Activated CD8-positive, alpha-beta T cell treated with anti-CD3 and anti-CD28 coated beads, Interleukin-2, amount 10 ng/mL, durations not matched to agents 7 days and 5 days (primary cell): ENCODE measurements at places on chromosomes 2 and 18.

- no peak overlapping the region for H3K27ac ChIP-seq
- H3K36me3 ChIP-seq = no peaks in the 10 kb centered on the region
- peaks cover 7% of the 10 kb centered on the region for H3K4me1 ChIP-seq
- H3K27me3 ChIP-seq = peaks cover 52% of the 10 kb centered on the region
Observed at GRCh38 chr2:102622646-102623045, 3.3 kb downstream of the SLC9A2 start.

DNA sequence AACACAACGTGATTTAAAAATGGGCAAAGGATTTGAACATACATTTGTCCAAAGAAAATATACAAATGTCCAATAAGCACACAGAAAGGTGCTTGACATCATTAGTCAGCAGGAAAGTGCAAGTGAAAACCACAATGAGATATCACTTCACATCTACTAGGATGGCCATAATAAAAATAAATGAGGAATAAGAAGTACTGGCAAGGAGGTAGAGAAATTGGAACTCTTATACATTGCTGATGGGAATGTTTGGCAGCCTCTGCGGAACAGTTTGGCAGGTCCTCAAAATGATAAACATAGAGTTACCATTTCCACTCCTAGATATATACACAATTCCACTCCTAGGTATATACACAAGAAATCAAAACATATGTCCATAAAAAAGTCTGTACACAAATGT lies 51.0 kb upstream of the PGAP1 start:
- H3K27me3 ChIP-seq = no peaks in the 10 kb centered on the region
- DNase-seq = no peak
- peaks cover 12% of the 10 kb centered on the region for H3K36me3 ChIP-seq
- no peak overlapping the region for H3K4me3 ChIP-seq
- no peaks in the 10 kb centered on the region for H3K4me1 ChIP-seq
- H3K27ac ChIP-seq = no peak overlapping the region

DNA sequence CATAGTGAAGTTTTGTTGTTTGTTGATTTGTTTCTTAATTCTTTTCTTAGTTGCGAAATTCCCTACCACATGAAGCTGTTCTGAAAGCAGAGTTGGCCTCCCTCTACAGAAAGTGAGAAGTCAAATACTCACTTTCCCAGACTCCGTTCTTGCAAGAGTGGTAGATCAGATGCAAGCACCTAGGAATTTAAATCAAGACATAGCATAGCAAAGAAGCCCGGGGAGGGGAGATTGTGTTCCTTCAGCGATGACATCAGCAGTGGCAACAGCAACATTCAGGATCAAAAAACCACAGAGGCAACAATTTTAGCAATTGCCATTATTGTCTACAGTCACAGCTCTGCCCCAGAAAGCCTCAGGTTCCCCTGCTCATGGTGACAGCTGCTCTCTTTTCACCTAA lies 580.0 kb downstream of the RNF144A start:
- no peak overlapping the region for H3K27ac ChIP-seq
- peaks cover 15% of the 10 kb centered on the region for H3K36me3 ChIP-seq
- H3K4me1 ChIP-seq = peaks cover 33% of the 10 kb centered on the region
- no peak overlapping the region for H3K4me3 ChIP-seq
- DNase-seq = no peak
- no peaks in the 10 kb centered on the region for H3K27me3 ChIP-seq

DNA sequence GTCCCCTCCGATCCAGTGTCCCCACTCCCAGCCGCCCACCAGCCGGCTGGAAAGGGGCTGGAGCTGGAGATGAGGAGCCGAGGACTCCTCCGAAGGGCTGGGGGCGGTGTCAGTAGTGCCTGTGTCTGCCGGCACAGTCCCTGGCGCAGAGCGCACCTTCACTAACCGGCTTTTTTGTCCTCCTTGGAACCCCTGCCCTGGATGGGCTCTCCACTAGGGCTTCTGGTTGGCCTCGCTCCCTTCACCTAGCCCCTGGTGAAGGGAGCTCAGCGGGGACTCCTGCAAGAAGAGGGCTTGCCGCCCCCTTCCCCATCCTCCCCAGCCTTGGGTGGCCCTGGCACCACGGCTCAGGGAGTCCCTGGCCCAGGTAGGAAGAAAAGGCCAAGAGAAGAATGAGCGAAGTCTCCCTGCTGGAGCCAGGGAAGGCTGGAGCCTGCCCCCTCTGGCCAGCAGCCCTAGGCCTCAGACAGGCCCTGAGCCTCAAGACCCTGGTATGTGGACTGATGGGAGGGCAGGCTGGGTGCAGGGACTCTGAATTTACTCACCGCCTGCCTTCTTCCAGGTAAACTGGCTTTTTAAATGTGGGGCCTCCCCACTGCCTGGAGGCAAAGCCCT lies 570 bp upstream of the ECEL1 start:
- no peak overlapping the region for H3K27ac ChIP-seq
- H3K27me3 ChIP-seq = peaks cover 49% of the 10 kb centered on the region
- no peak overlapping the region for H3K4me3 ChIP-seq
- H3K36me3 ChIP-seq = no peaks in the 10 kb centered on the region
- no peak for DNase-seq
- peaks cover 5% of the 10 kb centered on the region for H3K4me1 ChIP-seq

DNA sequence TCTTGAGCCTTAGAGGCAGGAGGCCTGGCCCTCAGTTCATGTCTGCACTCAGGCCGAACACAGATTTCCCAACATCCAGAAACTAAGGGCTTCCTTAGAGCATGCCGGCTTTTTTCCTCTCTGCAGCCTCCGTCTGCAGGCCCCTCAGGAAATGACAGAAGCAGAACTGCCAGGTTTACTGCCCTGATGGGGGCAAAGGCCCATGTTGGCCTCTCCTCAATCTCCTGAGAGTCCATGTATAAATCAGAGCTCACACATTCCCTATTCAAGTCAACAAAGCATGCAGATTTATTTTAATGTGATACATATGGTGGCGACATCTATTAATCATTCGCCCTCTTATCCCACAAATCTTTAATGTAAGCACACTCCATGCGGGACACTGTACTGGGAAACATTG lies 475.6 kb upstream of the HS6ST1 start:
- H3K36me3 ChIP-seq = no peaks in the 10 kb centered on the region
- no peak overlapping the region for H3K4me3 ChIP-seq
- no peaks in the 10 kb centered on the region for H3K27me3 ChIP-seq
- no peak overlapping the region for H3K27ac ChIP-seq

GRCh38 chr2:70356941-70357683 lies 55.2 kb upstream of the FAM136A start:
- no peaks in the 10 kb centered on the region for H3K4me1 ChIP-seq
- H3K36me3 ChIP-seq = no peaks in the 10 kb centered on the region
- no peak for DNase-seq
- no peak overlapping the region for H3K4me3 ChIP-seq

DNA sequence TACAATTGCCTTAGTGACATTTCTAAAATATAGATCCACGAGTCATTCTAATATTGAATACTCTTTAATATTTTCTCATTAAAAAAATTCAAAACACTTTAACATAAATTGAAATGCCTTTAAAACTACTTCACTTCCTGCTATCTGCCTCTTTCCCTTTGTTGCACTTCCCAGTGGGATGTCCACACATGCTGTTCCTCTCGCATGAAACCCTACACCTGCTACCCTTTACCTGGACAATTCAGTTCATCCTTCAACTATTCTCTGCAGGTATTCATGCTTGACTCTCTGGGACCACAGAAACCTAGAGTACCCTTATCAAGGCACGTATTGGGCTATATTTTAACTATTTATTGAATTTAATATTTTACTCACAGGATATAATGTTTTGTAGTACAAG lies 373.3 kb upstream of the GALNT5 start:
- H3K27ac ChIP-seq = no peak overlapping the region
- no peaks in the 10 kb centered on the region for H3K4me1 ChIP-seq
- H3K4me3 ChIP-seq = no peak overlapping the region
- no peaks in the 10 kb centered on the region for H3K36me3 ChIP-seq

DNA sequence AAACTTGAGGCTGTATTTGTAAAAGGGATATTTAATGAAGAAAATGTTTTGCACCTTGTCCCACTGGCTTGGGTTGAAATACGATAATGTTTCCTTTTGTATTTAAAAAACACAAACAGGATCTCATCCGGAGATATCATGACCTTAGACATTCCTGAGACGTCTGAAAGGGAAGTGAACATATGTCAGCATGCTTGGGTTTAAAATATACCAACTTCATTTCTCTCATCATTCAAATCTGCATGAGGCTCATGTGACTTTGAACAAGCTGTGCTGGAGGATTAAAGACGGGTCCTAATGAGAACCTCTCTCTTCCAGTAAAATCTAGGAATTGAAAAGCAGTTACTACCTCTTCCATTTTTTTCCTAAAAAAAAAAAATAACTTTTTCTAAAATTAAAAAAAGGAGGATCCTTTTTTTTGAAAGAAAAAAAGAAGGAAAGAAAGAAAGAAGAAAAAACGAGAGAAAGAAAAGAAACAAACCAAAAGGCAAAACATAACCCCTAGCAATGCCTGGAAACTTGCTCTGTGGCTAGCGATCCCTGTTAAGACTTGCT lies 106.8 kb upstream of the ZFP36L2 start:
- H3K27me3 ChIP-seq = no peaks in the 10 kb centered on the region
- H3K36me3 ChIP-seq = peaks cover 4% of the 10 kb centered on the region
- no peak overlapping the region for H3K4me3 ChIP-seq
- peaks cover 5% of the 10 kb centered on the region for H3K4me1 ChIP-seq

- no peak overlapping the region for H3K4me3 ChIP-seq
- peak overlapping the region; percentile 23 for H3K27ac ChIP-seq
- H3K4me1 ChIP-seq = peaks cover 16% of the 10 kb centered on the region
- H3K27me3 ChIP-seq = peaks cover 3% of the 10 kb centered on the region
- peak; percentile 40 for DNase-seq
- no peaks in the 10 kb centered on the region for H3K36me3 ChIP-seq
Observed at GRCh38 chr2:10278029-10278762, 24.5 kb upstream of the HPCAL1 start.

DNA sequence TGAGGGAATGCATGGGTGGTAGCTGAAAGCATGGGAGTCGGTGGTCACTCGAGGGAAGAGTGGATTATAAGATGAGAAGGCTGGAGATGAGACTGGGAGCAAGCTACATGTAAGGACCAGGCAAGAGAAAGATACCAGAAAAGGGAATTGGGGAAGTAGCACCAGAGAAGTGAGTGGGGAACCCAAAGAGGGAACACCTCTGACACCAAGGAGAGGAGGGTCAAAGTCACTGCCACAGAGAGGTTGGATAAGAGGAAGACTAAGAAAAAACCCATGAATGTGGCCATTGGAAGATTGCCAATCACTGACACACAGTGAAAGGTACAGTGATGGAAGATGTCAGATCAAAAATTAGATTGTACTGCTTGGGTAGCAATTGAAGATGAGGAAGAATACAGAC lies 473.9 kb downstream of the BCL11A start:
- no peaks in the 10 kb centered on the region for H3K4me1 ChIP-seq
- no peak overlapping the region for H3K4me3 ChIP-seq
- DNase-seq = no peak
- no peaks in the 10 kb centered on the region for H3K27me3 ChIP-seq
- no peaks in the 10 kb centered on the region for H3K36me3 ChIP-seq

DNA sequence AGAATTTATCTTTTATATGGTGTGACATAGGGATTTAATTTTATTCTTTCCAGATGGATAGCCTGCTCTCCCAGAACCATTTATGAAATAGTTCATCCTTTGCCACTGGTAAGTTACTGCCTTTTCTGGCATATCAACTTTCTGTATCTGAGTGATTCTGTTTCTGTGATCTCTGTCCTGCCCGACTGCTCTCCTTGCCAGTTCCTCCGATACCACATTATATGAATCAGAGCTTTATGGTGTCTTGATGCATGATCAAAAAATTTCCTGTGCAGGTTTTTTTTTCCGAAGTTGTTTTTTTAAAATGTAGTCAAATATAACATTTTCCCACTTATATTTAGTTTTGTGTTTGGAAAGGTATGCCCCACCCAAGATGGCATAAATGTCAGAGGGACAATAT lies 242.5 kb downstream of the CYP26B1 start:
- H3K27ac ChIP-seq = no peak overlapping the region
- no peaks in the 10 kb centered on the region for H3K36me3 ChIP-seq
- no peaks in the 10 kb centered on the region for H3K27me3 ChIP-seq
- H3K4me3 ChIP-seq = no peak overlapping the region
- DNase-seq = no peak
- no peaks in the 10 kb centered on the region for H3K4me1 ChIP-seq

DNA sequence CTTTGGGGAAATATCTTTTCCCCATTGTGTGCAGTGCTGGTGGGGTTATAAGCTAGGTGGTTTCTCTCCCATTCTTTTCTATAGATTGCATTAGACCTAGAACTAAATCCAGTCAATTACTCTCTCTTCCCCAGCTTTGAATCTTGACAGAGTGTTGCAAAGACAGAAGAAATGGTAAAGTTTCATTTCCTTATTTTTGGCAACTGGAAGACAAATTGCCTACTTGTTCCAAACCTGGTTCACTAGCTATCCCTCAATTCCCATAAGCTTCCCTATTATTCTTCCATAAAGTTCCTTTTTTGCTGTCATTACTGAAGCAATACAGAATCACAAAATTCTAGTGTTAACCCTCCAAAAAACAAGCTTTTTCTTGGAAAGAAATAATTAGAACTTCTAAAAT lies 94.0 kb upstream of the ITGA4 start:
- H3K36me3 ChIP-seq = peaks cover 10% of the 10 kb centered on the region
- H3K27ac ChIP-seq = no peak overlapping the region
- DNase-seq = no peak
- no peaks in the 10 kb centered on the region for H3K27me3 ChIP-seq
- peaks cover 5% of the 10 kb centered on the region for H3K4me1 ChIP-seq
- H3K4me3 ChIP-seq = no peak overlapping the region

GRCh38 chr2:239256350-239256743 lies 144.5 kb downstream of the HDAC4 start:
- H3K4me3 ChIP-seq = no peak overlapping the region
- no peaks in the 10 kb centered on the region for H3K27me3 ChIP-seq
- H3K4me1 ChIP-seq = peaks cover 85% of the 10 kb centered on the region
- H3K36me3 ChIP-seq = peaks cover 45% of the 10 kb centered on the region

DNA sequence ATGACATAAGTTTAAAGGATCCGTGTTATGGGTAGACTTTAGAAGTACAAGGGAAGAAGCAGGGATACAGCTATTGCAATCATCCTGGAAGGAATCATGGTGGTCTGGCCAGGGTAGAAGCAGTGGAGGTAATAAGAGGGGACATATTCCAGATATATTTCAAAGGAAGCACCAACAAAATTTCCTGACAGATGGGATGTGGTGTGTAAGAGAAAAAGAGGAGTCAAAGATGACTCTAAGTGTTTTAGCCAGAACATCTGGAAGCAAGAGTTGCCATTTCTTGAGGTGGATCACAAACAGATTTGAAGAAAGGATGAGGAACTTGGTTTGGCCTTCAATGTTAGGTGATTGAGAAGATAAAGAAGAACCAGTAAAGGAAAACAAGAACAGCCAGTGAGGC lies 133.1 kb upstream of the CTAGE1 start:
- no peaks in the 10 kb centered on the region for H3K36me3 ChIP-seq
- no peak for DNase-seq
- H3K27ac ChIP-seq = no peak overlapping the region
- no peaks in the 10 kb centered on the region for H3K4me1 ChIP-seq
- H3K27me3 ChIP-seq = no peaks in the 10 kb centered on the region
